Right forelimb (tissue), 1 donor: ENCODE measurements at places on chromosomes 4 and X.
A peak's percentile ranks its signal among the peaks of the same experiment; 100 is the strongest.

- DNase-seq: no peak
Observed at GRCh38 chr4:3771939-3772495, 5.8 kb downstream of the ADRA2C start.

DNA sequence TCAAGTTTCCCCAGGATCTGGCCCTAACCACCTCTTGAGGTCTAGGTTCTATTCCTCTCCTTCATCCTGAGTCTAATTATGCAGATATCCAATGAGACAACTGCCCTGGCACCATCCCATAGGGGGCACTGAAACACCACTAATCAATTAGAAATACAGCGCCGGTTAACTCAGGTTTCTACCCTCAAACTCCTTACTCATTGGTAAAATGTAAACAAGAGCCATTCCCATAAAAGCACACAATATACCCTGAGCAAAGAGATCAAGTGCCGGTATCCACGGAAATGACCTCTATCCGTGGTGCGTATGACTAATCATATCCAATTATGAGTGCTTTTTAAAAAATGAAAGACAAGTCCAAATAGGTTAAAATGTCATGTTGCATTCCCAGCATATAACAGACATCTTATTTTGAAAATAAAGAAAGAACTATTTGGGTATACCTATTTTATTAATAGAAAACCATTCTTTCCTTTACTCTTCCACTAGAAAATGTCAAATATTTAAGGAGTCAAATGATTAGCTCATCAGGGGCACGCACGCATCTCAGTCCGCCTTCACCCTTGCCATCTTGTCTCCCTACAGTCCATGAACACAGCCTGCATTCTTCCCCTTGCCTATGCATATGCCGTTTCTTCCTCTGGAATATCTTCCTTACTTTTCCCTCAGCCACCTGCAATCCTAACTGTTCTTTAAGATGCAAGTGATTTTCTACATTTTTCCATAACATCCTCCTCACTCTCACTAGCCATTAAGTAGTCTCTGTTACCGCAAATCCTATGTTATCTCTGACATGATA, 141.1 kb downstream of the MAML3 start:
- no peak for DNase-seq

DNA sequence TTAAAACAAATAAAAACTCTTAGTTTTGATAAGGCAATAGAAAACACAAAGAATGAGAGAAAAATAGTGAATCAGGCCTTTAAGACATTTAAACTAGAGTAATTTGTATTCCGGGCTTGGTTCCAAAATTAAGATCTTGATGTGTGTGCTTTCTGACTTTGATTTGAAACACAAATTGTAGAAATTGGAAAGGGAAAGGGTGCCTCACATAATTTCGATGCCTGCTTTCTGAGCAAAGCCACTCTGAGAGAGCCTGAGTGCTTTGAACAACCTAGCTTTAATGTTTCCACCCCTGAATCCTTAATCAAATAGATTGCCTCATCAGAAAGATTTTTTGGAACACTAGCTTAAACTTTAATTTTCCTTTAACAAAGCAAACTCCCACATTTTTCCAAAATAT, 666.8 kb downstream of the PCDH18 start:
- DNase-seq: no peak

DNA sequence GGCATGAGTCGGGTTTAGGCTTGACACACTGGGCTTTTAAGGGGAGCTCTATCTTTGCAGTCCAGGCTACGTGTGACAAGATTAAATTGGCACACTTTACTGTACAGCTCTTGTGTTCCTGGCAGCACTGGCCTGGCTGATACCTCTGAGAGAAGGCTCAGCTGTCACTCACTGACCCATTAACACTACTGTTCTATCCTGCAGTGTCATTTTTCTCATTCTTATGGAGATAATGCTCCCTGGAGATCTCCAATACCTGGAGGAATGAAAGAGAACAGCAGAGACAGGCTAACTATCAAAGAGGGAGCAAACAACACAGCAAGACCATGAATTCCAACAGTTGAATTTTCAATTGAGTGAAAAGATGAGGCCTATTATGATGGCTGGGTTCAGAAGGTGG, 1.7 kb upstream of the PDHA2 start:
- no peak for DNase-seq

DNA sequence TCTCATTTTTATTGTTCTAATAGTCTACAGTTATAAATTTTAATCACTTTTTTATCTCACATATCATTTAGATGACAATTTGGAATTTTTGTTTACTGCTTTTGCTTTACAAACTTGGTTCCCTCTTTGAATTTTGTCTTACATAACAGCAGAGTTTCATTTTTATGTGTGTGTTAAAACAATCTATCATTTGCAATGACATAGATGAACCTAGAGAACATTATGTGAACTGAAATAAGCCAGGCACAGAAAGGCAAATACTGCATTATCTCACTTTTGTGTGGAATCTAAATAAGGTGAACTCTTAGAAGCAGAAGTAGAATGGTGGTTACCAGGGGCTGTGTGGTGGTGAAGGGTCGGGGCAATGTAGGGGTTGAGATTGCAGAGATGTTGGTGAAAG, 170.7 kb downstream of the GASK1B start:
- DNase-seq: no peak

GRCh38 chr4:186144198-186144945, 39.9 kb downstream of the FAM149A start:
- DNase-seq: peak; percentile 88

GRCh38 chr4:64781737-64782326, 372.6 kb upstream of the TECRL start:
- DNase-seq: no peak

DNA sequence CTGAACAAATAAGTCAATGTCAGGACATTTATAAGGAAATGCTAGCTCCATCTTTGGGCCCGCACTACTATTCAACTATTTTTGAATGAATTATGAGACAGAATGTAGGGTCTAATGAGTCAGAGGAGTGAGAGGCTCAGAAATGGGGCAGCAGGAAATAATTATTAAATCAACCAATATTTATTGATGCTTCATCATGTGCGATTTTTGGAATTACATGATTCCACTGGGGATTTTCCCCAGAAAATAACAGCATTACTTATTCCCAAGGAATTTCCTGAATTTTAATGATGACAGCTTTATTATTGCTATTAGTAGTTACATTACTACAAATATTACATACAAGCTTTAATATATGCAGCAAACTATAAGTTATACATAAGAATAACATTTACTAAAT, 49.3 kb upstream of the PHF8 start:
- DNase-seq: no peak

- DNase-seq: no peak
Observed at GRCh38 chr4:89755220-89755619, 81.7 kb downstream of the SNCA start.

- no peak for DNase-seq
Observed at GRCh38 chr4:20889901-20890300, 189.6 kb downstream of the PACRGL start.

DNA sequence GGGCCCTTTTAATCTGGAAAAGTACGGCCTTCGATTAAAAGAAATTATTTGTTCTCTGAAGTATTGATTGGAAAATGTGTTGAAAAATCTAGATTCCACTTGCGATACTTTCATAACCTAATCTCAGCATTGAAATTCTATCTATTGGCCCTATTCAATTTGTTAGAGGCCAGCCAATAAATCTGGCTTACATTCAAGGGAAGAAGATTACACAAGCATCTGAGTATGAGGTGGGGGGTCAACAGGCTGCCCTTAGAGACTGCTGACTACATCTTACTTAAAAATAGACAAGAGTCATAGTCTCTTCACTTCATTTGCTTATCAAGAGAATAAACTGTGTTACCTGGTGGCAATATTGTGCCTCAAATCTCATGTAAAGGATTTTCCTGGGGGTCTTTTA, 248.0 kb upstream of the KCNIP4 start:
- DNase-seq: no peak

- no peak for DNase-seq
Observed at GRCh38 chrX:63761639-63762038, 23.4 kb downstream of the ARHGEF9 start.

DNA sequence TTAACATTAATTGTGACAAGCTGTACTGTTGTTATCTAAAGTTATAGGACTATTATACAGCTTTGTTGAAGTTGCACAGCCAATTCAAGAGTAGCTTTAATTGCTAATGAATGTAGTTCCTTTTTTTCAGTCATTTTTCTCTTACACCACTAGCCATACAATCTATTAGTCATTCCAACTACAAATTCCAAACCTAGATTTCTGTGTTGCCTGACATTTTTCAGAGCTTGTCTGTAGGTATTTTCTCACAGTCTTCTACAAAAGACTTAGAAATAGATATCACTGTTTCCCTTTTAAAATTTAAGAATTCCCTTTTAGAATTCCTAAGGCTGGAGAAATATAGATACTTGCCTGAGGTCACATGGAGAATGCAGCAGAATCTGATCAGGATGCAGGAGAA, 307.0 kb upstream of the HS3ST1 start:
- DNase-seq: no peak

DNA sequence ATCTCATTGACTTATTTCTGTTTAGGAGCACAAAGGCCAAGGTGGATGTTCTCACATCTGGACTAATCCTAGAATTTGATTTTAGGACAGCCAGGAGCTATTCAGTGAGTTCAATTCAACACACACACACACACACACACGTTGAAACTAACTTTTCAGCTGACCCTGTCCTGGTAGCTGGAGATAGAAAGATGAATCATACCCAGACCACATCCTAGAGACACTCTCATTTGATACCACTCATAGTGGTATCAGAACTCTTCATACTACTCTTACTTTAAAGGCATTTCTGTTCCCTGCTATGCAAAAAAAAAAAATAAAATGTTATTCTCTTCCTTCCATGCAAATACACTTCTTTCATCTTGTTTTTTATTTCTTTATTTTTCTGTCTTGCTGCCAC, 36.7 kb downstream of the KLF8 start:
- DNase-seq: no peak

GRCh38 chr4:37905533-37906169, 14.8 kb downstream of the TBC1D1 start:
- no peak for DNase-seq

- no peak for DNase-seq
Observed at GRCh38 chr4:147975325-147975724, 243.4 kb downstream of the ARHGAP10 start.

DNA sequence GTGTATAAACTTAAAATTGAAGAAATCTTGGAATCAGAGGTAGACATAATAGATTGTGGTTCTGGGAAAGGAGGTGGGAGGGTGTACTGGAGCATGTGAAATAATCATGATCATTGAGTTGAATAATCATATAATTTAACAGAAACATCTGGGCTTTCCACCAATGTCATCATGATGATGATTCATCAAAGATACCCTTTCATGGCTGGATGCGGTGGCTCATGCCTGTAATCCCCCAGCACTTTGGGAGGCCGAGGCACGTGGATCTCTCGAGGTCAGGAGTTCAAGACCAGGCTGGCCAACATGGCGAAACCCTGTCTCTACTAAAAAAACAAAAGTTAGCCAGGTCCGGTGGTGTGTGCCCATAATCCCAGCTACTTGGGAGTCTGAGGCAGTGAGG, 6.7 kb upstream of the RUFY3 start:
- no peak for DNase-seq

DNA sequence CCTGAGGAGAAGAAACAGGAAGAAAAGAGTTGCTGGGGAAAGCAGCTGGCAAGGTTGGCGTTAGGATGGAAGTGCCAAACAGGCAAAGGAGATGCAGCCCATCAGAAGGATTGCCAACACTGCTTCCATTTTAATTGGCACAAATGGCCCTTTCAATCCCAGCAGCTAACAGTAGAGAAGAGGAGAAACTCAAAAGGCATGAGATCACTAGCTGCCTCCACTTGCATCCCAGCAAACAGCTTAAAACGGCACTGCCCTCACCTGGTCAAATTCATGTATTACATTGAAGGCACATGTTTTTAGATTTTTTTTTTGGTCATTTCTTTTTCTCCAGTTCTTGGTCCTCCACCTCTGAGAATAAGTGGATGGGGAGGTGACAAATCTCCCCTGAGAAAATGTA, 14.9 kb upstream of the LOC101059915 start:
- DNase-seq: peak; percentile 53

DNA sequence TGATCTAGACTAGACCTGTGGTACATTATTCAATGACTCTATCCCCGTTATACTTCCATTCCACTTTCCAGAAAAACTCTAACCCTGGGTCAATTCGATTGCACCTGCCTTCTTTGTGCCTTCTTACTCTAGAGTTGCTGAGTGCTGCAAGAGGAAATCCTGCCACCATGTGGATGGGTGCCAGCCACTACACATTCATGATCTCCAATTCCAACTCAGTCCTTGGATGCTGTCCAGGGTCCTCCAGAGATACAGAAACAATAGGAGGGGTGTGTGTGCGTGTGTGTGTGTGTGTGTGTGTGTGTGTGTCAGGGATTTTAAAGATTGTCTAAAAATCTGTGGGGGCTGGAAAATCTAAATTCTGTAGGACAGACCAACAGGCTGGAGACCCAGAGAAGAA, 42.9 kb upstream of the INTS6L start:
- peak; percentile 60 for DNase-seq

DNA sequence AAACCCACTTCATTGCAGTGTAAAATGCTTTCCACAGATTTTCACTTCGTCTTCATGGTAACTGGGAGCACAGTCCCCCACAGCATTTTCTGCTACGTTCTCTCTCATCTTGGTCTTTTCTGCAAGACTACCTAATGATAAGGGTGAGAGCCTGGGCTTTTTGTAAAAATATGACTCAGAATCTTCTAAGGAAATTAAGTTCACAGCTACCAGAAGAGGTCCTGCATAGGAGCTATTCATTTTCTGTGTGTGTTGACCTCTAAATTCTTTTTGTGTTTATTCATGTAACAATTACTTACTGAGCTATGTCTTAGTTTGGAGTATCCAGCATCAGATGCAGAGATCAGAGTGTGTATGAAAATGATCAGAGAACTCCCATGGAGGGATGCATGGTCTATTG, 192.2 kb downstream of the CPEB2 start:
- no peak for DNase-seq

DNA sequence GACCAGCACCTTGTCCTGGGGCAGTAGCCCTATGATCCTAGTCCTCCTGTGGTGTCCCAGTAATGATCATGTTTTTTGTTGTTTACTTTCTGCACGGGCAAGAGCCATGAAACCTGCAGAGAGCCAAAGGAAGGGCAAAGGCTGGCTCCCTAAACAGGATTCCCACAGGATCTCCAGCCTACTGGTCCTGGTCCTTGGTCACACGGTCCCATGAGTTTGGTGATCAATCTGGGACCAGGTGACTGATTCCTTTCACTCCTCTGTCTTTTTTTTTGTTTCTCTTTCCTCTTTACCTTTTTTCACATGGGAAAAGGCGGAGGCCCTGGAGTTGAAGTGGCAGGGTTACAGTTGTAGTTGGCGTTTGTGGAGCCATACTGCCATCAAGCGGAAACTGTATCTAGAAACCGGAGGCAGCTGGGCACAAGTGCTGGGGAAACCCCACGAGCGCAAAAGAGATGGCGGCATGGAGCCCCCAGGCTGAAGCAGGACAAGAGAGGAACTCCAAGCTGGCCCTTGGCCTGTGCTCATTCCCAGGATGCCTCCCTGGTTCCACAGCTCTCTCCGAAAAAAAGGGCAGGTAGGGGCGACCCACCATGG, 34.6 kb downstream of the NBDY start:
- DNase-seq: no peak
